Effector memory CD4-positive, alpha-beta T cell (primary cell): ENCODE measurements at places on chromosomes 1 and 21.

DNA sequence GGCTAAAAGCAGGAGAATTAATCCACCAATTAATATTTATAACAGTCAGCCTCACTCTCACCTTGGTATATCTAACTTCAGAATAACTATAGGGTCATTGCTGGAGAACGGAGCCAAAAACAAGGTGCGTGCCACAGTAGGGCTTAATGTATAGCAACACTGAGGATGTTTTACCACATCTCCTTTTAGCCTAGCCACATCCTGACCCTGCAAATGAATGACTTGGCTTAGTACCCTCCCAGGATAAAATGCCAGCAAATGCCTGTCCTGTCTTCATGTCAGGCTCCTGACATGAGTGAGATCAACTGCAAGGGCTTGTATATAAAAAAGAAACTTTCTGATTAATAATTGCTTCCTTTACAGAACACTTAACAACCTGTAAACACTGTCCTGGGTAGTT lies 2.7 kb upstream of the CDC42BPA start:
- no peak for DNase-seq

- no peak for DNase-seq
These were observed 7.1 kb downstream of the MEX3A start for GRCh38 chr1:156075162-156075561.

DNA sequence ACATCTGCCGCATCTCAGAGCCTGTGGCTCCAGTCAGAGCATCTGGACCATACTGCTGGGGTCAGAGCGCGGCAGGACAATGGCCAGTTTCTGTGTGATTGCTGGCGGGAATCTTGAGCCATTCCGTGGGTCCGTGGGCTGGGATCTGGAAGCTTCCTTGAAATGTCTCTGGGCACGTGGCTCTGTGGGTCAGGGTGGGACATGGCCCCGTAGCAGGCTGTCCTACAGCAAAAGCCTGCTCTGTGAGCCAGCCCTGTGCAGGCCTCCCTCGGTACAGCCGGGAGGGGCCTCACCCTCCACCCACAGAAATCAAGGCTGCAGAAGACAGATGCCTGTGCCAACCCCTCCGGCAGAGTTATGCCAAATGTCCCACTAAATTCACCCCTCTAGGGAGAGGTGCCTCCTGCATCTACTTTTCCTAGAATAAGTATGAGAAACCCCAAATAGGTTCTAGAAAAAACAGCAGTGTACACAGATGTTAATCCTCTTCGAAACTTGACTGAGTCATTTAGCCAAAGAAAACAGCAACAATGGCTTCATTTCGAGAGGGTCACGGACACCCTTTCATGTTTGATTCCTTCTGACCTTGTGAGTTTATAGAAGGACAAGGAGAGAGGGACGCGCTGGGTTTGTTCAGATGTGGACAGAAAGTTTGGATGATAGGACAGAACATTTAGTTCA lies 27.8 kb downstream of the COL18A1 start:
- DNase-seq: no peak

DNA sequence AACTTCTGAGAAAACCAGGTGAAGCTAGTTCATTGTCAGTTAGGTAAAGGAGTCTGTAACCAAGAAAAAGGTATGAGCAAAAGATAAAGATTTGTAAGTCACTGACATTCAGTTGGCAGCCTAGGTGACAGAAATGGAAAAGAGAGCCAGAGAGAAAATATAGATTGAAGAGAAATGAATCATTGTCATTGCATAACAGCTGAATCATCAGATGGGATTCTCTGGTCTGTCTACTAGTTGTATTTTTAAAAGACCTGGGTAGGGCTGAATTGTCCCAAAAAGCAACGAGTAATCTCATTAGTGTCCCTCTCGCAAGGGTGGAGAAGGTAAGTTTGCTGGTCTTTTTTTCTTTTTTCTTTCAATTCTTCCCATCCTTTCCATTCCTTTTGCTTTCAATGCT lies 36.6 kb downstream of the PTGS2 start:
- no peak for DNase-seq
